ENCODE measurements at places on chromosomes 2 and 18.
A peak's percentile ranks its signal among the peaks of the same experiment; 100 is the strongest.

DNA sequence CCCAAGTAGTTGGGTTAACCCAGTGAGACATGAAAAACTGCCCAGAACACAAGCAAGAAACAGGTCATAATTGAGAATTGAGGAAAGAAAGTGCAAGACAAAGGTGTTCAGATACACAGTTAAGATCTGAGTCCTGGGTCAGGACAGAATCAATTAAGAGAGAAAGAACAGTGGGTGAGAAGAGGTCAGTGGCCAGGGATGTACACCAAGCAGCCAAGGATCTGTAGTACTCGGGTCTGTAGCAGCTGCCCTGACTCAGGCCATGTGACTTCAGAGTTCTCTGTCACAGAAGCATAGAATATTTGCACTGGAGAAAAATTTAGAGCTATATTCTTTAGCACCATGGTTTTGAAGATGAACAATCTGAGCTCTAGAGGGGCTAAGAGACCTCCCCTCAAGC lies 141.6 kb downstream of the SLC8A1 start:
- DNase-seq = no peak

DNA sequence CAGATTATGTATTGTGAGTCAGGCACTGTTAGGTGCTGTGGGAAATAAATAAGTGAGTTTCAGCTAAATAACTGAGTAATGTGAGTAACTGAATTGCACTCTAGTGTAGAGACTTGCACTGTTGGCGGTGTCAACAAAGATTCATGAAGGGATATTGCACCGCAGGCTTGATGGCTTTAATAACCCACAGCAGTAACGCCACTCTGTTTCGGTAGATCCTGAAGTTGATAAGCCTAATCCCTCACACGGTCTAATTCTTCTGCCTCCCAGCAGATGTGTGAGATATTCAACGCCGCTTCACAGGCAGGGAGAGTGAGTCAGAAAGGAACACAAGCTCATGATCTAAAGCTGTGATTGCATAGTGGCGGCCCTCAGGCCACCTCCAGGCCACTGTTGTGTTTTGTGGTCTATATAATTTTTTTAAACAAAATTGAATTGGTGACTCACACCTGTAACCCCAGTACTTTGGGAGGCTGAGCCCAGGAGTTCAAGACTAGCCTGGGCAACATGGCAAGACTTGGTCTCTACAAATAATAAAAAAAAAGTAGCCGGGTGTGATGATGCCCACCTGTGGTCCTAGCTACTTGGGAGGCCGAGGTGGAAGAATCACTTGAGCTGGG lies 94.3 kb downstream of the LIPG start:
- no peak for DNase-seq

GRCh38 chr2:239724194-239724849 lies 300.8 kb downstream of the NDUFA10 start:
- DNase-seq = no peak

GRCh38 chr2:44825702-44826101 lies 115.8 kb upstream of the SIX3 start:
- DNase-seq = peak; percentile 84

GRCh38 chr18:6031002-6031401 lies 135.7 kb upstream of the TMEM200C start:
- no peak for DNase-seq

DNA sequence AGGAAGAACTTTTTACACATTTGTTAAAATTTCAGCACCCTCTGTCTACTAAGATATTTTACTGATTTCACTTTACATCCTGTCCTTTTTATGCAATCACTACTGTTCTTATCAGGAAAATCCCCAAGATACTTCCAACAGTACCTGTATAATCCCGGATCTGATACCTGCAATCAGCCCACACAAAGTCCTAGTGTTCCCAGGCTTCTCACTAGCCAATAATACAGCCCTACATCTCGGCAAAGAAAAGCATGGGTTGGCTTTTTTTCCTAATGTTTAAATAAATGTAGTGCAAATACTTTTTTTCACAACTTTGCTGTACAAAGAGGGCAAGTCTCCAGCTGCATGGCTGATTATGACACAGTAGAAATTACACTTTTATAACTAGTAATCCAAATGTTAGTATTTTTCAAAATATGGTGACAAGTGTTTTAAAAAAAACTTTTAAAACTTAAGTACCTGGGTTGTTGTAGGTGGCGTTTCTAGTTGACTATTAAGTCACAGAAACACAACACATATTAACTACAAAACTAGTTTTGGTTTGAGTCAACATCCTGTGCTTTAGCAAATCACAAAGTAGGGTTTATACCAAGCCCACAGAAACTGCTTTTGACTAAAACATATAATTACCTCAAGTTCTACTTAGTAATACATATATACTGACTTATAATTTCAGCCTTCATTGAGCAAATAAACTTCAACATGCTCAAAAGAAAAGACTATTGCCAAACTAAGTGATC lies 19.5 kb downstream of the CNOT11 start:
- no peak for DNase-seq

- DNase-seq = no peak
Measured at GRCh38 chr18:74266161-74266560, 25.6 kb downstream of the CYB5A start.

DNA sequence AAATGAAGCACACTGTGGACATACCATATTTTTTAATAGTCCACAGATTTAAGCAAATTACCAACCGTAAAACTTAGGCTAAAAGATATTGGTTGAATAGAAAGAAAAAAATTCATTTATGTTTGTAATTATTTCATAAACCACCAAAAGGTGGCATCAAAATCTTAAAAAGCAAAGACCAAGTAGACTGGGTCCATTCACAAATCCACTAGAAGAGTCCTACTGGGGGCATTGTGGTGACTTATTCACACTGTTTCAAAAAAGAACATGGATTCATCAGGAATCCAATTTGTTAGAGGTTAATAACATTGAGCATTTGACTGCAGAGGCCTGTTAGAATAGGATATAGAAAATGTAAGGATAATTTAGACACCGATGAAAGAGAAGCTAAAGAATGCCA lies 194.9 kb upstream of the KYNU start:
- DNase-seq = no peak

- DNase-seq = no peak
Measured at GRCh38 chr2:72956936-72957335, 39.6 kb downstream of the EMX1 start.

- DNase-seq = no peak
Measured at GRCh38 chr2:68721482-68722101, 13.0 kb upstream of the ARHGAP25 start.

DNA sequence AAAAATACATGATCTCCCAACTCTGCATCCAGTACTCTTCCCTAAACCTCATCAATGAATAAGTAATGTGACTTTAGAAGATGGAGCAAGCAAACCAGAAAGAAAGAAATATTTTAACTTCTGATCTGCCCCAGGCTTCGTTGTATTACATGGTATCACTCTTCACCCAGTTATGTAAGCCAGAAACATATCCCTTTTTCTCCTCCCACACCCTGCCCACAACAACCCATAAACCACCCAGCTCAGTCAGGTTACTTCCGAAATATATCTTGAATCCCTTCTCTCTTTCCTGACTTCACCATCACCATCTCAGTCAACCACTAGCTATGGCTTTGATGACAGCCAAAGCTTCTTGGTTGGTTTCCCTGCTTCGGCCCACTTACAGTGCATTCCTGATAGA lies 295.8 kb upstream of the PARD3B start:
- no peak for DNase-seq

- DNase-seq = no peak
Measured at GRCh38 chr2:181853696-181854095, 37.8 kb upstream of the ITPRID2 start.

- no peak for DNase-seq
Measured at GRCh38 chr18:71673954-71674353, 870.2 kb downstream of the CBLN2 start.

- no peak for DNase-seq
Measured at GRCh38 chr2:14827226-14828023, 194.9 kb downstream of the LRATD1 start.

GRCh38 chr2:61763605-61764034 lies 90.2 kb downstream of the FAM161A start:
- peak; percentile 56 for DNase-seq

GRCh38 chr2:70534183-70534836 lies 19.3 kb downstream of the TGFA start:
- no peak for DNase-seq

DNA sequence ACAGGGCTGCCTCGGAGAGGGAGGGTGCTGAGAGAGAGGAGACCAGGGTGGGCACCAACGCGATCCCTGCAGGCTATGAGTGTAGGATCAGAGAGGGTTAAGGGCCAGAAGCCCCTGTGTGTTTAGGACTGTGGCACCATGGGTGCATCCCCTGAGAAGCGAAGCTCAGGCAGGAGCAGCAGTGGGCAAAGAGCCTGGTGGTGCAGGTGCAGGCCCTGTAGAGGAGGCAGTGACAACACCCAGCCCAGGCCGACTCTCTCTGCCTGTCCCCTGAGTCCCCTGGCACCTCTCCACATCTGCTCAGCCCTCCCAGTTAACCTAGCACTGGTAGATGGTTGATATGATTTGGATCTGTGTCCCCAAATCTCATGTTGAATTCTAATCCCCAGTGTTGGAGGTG lies 139.8 kb downstream of the RNF152 start:
- no peak for DNase-seq

DNA sequence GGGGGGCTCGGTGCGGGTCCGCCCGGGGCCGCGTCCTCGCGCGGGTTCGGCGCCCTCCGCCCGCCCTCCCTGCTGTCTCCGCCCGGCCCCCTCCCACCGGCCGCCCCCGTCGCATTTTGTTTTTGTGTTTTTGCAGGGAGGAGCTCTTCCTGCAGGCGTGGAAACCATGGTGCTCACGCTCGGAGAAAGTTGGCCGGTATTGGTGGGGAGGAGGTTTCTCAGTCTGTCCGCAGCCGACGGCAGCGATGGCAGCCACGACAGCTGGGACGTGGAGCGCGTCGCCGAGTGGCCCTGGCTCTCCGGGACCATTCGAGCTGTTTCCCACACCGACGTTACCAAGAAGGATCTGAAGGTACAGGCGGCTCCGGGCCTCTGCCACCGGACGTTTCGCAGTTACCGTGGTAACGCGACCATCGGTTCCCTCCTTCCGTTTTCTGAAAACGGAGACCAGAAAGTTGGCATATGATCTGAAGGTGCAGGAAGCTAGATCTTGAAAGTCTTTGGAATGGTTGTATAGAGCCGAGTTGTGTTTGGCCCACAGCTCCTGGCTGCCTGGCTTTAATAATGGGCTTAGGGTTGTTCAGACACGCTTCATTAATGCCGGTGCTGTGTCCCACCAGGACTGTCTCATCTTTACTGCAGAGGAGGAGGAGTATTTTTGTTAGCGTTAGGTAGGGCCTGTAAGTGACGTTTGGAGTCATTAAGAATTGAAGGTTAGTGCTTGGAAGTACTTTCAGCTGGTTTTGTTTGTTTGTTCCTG lies 891 bp downstream of the KDM3A start:
- DNase-seq = peak; percentile 13

- peak; percentile 72 for DNase-seq
Measured at GRCh38 chr2:9668687-9669345, 38.0 kb upstream of the YWHAQ start.

DNA sequence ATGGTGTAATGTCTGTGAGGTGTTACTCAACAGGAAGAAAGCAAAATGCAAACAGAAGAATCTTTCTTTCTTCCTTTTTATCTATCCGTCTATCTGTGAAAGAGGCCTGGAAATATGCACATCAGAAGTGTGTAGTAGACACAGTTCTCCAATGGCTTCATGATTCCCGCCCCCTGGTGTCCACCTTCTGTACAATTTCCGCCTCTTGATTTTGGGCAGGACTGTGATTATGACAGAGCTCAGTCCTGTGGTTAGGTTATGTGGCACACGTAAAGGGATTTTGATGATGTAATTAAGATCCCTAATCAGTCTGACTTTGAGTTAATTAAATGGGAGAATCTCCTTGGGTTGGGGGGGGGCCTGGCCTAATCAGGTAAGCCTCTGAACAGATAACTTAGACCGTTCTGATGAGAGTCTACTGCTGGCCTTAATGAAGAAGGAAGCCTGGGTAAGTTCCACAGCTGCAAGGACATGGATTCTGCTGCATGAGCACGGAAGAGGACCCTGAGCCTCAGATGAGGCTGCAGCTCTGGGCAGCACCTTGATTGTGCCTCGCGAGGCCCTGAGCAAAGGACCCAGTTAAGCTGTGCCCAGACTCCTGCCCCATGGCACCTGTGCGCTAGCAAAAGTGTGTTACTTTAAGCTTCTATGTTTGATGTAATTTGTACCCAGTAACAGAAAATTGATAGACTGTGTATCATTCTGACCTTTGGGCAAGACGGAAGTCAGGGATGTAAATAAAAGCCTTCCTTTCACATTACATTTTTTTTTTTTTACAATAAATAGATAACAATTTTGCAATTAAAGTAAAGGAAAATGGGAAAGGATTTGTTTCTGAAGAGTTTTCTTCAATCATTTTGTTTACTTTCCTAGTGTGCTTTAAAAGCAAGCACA lies 11.3 kb upstream of the KCNF1 start:
- no peak for DNase-seq

DNA sequence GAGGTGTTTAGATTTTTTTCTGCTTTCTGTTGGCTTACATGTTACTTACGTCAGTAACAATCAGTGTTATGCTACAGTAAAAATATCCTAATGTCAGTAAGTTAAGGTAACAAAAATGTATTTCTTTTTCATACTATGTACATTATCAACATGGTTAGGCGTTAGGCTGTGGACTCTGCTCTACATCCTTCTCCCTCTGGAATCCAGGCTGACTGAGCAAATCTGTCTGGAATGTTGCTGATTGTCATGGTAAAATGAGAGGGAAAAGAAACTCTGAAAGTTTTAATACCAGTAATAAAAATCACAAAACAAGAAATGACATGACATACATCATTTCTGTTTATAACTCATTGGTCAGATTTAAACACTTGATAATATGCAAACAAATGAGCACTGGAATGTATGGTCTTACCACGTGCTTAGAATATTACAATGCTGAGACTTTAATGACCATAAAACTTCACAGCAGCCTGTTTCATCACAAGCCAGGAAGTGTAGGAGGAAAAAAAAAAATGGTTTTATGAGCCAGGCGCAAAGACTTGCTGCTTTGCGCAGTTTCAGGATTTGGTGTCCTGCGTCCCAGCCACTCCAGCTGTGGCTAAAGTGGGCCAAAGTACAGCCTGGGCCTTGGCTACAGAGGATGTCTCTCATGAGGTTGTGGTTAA lies 252.4 kb downstream of the FSIP2 start:
- DNase-seq = no peak

DNA sequence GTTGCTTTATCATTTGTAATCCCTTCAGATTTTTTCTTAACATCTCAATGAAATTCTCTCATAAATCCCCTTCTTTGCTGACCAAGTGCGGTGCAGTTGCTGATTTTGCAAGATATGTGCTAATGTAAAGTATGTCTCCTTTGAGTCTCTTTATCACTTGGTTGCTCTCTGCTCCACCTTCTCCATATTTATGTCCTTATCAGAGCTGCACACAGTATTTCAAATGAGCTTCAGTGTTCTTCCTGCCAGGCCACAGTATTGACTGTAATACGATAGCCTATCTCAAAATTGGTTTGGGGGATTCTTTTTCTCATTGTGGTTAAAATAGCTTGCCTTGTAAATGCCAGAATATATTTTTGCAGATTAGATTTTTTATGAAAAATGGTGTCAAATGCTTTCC lies 32.2 kb downstream of the MAIP1 start:
- DNase-seq = no peak

DNA sequence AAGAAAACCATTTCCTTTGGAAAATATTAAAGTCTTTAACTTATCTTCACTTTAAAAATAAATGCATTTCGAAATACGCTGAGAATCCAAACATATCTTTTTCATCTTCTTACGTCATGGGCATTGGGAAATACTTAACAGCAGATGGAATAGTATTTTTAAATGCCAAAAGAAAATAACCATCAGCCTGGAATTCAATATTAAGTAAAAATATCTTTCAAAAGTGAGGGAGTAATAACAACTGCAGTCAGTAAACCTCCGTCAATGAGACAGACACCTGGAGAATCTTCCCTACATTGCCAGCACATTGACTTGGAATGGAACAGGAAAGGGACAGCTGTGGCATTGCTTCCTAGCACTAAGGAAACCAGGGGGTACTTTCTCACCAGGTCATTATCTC lies 290.4 kb upstream of the TNP1 start:
- no peak for DNase-seq

All from NCI-H1436 (cell line).